ENCODE measurements at places on chromosomes 13 and 19. TPM values are rescaled to one million over a fixed set of nuclear protein-coding genes. Genes with fewer than 3 reads are reported as not detected.

The BCAM gene
- polyA plus RNA-seq, result 235 TPM

The MCEMP1 gene
- 0.71 TPM for polyA plus RNA-seq

The ZNF69 gene
- 16.4 TPM for polyA plus RNA-seq

The AXL gene
- 33.9 TPM for polyA plus RNA-seq

The LIM2 gene
- polyA plus RNA-seq, result not detected

The CLEC17A gene
- not detected for polyA plus RNA-seq

The NTF4 gene
- polyA plus RNA-seq, result 0.77 TPM

The RTBDN gene
- polyA plus RNA-seq, result 0.17 TPM

The RYR1 gene
- 1.7 TPM for polyA plus RNA-seq

The TNFRSF19 gene
- polyA plus RNA-seq, result 97.1 TPM

The SLC6A16 gene
- 4.5 TPM for polyA plus RNA-seq

The TRPM4 gene
- 30.2 TPM for polyA plus RNA-seq

The CD37 gene
- polyA plus RNA-seq, result 45.0 TPM

The VAV1 gene
- polyA plus RNA-seq, result 2.7 TPM

- DNase-seq, result no peak
Observed at GRCh38 chr19:32819419-32820400, 49.9 kb downstream of the SLC7A9 start.

DNA sequence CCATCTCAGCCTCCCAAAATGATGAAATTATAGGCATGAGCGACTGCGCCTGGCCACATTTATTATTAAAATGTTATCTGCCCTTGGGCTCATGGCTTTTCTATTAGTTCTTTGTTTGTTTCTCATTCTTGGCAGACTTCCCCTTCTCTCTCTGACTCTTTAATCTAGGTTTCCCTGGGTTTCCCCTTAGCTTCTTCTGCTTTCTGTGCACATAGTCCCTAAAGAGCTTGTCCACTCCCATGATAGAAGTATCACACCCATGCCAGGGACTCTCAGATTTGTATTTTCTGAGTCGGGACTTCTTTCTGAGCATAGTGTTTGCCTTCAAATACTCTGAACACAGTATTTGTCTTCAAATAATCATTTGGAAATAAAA lies 38.6 kb upstream of the ITM2B start:
- no peak for DNase-seq

GRCh38 chr13:98917116-98917515 lies 60.7 kb downstream of the DOCK9 start:
- DNase-seq, result no peak

- no peak for DNase-seq
Observed at GRCh38 chr13:40818926-40819325, 29.5 kb downstream of the SLC25A15 start.

DNA sequence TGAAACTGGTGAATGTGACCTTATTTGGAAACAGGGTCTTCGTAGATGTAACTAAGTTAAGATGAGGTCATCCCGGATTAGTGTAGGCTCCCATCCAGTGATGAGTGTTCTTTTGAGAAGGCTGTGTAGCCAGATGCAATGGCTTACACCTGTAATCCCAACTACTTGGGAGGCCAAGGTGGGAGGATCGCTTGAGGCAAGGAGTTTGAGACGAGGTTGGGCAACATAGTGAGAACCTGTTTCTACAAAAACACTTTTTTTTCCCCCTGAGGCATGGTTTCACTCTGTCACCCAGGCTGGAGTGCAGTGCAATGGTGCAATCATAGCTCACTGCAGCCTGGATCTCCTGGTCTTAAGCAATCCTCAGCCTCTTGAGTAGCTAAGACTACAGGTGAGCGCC lies 36.4 kb downstream of the FBN3 start:
- peak; percentile 3 for DNase-seq

DNA sequence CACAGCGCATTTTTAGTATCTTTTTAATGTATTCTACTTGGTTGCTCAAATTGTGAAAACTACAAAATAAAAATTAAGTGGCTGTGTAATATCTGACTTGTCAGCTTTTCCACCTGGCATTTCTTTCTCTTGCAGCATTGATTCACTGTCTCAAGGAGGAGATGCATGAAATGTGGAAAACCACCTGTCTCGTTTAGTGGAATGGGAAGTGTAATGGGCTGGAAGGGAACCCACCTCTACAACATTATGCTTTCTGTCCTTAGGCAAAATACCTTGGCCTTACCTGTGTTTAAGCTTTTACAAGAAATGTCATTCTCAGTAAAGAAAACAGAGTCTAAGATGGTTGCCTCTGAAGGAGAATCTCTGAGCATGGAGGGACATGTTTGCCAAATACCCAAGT lies 67.8 kb downstream of the FAM216B start:
- DNase-seq, result no peak

DNA sequence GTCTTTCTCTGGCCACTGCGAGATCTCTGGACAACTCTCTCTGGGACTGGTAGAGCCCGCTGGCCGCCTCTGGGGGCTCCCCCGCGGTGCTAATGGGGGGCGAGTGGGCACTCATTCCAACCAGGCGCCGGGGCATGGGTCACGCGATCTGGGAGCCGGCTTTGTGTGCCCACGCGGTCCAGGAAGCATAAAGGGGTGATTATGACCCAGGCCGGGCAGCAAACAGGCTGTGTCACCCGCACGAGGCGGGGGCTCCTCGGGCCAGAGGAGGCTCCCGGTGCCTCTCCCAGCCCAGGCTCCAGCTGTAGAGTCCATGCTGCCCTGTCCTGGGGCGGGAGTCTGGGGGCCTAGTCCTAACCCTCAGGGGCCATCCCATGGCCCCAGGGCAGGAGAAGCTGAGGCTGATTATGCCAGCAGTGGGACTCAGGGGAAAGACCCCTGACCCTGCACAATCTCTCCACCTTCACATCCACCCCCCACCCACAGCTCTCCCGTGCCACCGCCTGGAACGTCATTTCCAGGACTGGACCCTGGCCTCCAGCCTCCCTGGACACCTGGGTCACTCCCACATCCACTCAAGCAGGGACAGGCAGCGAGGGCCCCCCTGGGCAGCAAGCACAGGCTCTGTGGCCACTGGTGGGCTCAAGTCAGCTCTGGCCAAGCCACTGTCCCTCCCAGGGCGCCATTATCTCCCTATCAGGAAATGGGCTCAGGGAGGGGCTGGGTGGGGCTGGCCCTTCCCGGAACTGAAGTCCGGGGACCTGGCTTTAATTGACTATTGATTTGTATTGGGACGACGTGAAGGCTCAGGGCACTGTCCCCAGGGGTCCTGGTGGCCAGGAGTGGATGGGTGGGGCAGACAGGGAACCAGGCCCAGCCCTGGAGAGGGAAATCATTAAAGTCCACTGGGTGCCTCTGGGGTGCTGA lies 50.0 kb downstream of the PTPRS start:
- DNase-seq, result no peak

DNA sequence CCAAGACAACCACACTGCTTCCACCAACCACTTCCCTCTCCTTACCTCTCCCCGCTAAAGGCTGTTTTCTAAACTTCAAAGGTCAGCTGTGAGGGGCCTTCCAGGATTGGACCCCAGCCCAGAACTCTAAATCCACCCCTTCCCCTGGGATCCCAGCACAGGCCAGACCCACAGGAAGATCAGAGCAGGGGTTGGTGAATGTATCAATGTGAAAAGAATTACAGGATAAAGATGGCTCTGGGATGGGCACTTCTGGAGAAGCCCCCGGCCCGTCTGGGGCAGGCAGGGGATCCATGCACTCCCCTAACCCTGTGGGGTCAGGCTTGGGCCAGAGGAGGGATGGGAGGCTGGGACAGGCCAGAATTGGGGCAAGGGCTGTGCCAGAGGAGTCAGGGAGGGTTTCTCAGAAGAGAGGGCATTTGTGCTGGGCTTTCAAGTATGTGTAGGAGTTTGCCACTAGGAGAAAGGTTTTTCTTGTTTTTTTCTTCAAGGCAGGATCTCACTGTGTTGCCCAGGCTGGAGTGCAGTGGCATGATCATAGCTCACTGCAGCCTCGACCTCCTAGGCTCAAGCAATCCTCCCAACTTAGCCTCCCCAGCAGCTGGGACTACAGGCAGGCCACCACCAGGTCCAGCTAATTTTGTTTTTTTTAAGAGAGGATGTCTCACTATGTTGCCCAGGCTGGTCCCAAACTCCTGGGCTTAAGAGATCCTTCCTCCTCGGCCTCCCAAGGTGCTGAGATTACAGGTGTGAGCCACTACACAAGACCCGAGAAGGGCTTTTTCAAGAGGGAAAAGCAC lies 1.0 kb upstream of the MEF2B start:
- no peak for DNase-seq

DNA sequence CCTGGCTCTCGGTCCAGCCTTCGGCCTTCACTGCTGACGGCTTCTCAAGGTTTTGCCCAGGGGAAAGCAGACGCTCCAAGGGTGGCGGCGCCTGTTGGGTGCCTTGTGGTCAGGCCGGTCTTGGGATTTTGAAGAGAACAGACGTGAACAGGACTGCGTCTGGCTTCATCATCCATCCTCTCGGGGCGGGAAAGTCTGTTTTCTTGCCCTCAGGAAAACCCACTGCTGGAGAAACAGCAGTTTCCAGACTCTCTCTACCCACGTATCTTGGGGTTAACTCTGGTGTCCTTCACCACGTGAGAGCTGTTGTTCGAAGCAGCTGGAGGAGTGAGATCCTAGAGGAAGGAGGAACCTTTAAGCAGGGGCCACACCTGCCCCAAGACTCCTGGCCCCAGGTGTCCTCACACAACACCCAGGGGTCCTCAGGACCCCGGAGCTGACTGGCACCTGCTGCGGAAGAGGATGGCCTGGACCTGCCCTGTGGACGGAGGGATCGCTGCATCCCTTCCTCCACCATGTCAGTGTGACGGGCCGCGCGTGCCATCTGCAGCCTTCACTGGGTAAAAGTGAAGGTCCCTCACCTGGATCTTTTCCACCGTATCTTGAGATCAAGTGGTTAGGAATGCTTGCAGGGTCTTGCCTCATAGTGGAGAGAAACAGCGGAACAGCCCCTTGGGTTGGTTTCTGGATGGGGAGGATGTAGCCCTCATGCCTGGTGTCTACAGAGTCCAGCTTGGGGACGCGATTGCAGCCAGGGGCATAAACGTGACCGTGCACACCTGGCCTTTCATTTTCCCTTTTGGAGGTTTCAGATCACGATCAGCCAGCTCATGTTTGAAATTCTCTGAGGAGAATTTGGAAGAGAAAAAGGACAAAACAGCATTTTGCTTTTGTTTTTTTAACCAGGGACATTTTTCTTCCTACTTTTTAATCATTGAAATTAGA lies 69.5 kb upstream of the MCF2L start:
- DNase-seq, result no peak

- DNase-seq, result no peak
Observed at GRCh38 chr13:20513466-20513995, 12.1 kb downstream of the CRYL1 start.

DNA sequence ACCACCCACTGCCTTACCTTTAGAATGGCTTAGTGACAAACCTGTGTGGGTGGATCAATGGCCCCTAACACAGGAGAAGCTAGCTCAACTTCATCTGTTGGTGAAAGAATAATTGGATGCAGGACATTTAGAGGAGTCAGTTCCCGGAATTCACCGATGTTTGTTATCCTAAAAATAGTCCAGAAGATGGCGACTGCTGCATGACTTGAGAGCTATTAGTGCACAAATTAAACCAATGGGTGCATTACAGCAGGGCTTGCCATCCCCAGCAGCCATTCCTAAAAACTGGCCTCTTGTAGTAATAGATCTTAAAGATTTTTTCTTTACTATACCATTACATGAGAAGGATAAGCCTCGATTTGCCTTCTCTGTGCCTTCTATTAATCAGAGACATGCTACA lies 46.8 kb upstream of the ZNF726 start:
- no peak for DNase-seq

DNA sequence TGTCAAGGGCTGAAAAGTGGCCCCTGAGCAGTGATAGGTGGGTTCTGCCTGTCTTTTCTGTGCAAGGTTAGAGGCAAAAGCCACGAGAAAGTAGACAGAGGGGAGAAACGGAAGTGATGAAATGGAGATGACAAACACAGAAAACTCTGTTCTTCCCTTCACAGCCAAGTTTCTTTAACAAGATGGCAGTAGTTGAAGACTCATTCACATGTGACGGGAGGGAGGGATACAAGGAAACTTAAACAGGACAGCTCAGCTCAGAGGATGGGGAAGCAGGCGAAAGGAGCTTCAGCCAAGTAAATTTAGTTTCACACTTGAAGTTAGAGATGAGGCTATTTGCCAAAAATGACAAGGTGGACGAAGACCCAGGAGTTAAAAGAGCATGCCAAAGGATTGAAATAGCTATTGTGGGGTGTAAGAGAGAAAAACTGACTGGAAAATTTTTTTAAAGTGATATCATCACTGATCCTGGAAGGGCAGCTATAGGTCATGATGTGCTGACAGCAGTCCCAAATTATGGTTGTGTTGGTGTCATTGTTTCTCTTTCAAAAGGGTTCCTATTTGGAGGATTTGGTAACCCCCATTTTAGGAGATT lies 347.9 kb downstream of the EFNB2 start:
- no peak for DNase-seq

DNA sequence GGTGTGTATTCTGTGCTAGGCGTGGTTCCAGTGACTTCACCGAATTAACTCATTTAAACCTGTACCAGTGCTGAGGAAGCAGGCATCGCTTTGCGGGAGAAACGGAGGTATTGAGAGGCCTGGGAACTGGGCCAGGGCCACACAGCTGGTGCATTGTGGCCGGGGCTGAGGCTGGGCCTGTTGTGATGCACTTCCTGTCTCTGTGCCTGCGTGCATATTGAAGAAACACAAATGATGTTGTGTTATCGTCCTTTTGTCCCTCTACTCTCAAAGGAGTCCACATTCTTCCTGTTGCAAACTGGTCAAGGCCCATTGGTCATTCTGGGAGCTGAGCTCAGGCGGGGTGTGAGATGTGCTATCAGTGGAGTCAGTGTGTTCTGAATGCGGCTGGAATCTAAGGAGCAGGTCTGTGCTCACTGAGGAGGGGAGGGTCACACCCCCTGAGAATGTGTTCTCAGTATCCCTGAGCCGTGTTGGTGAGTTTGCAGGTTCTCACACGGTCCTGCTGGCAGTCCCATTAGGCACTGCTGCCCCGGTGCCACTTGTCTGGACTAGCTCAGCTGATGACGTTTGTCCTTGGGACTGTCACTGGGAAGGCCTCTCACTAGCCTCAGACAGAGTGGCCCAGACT lies 62.1 kb downstream of the ARHGEF7 start:
- DNase-seq, result peak; percentile 53

DNA sequence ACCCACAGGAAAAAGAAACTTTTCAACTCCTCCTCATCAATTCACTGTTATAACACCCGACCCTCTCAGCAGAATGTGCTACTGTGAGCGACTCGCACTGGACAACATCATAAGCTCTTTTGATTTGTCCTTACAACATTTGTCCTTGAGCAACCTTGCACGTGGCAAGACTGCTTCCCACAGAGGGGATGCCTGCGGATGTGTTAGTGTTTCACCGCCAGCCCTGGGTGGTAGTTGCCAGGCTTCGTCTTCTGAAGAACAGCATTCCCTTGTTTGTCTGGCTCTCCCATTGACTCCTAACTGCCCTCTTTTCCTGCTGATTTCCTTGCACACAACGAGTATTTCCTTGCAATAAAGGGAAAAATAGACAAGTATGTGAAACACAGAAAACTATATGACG lies 111.4 kb upstream of the SLC7A1 start:
- DNase-seq, result no peak

DNA sequence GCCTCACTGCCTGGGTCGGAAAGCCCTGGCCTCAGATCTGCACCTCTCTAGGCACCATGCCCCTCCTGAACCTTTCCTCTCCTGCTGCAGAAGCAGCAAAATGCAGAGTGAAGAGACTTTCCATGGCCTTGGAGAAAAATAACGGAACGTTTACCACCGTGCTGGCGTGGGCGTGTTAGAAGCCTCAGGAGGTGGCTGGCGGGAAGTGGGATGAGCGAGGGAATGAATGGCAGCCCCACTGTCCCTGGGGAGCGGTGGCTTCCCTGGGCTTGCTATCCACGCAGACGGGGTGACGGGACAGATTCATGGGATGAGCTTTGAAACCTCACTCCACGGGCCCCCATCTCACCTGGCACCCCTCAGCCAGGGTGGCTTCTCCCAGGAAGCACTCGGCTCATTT lies 4.3 kb downstream of the TEX29 start:
- DNase-seq, result no peak

Measured in left lung (tissue), 14 donors.